ENCODE measurements at places on chromosomes 1 and 21.

GRCh38 chr1:81695741-81696140, 105.0 kb upstream of the ADGRL2 start:
- DNase-seq: no peak

DNA sequence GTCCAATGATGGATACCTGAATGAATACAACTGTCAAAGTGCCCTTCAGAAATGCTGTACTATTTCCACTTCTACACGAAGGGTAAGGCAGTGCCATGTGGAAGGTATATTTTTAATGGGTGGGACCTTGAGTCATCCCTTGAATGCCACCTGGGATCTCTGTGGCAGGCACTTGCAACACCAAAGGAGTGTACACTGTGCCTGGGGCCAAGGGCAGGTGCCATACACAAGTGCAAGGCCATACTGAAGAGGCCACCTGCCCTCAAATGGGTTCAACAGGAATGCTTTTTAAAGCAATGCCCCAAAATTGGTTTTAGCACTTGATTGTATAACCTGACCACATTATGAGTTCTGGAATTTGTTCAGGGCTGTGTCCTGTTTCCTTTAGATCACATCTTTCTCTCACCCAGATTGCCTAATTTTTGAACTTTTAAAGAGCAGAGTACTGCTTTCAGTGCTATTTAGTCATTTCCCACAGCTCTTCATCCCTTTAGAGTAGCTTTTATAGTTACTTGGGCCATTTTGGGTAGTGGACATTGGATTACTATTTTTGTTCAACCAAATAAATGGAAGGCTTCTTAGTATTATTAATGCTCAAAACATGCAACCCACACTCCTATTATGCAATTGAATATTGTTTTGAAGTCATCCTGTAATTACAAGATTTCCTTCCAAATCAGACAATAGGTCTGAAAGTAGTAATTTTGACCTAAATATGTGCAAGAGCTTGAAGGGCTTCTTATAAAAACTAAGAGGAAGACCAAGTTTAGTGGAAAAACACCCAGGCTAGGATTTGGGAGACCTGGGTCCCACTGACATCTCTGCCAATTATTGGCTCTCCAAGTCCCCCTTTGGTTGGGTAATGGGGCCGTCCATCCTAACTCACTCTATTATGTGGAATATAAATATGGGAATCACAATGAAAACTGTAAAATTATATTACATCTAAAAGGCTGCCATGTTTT, 57.2 kb downstream of the LEPR start:
- DNase-seq: no peak

DNA sequence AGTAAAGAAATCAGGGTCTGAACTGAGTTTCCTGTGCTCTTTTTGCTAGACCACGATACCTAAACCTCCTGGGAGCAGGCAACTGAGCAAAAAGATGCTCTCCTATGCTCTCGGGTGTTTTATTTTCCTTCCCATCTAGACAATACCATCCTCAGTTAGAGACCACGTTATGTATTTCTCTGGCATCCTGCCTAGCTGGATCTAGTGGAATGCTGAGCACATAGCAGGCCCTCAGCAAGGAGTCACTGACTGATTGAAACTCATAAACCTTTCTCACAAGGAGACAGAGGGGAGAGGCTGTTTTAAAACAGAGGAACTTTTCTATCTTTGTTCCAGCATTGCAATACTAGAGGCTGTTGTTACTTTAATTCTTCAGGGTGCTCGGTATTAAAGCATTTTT, 168.0 kb downstream of the CYYR1 start:
- DNase-seq: no peak

- DNase-seq: no peak
Observed at GRCh38 chr1:81899214-81899821, 98.6 kb downstream of the ADGRL2 start.

DNA sequence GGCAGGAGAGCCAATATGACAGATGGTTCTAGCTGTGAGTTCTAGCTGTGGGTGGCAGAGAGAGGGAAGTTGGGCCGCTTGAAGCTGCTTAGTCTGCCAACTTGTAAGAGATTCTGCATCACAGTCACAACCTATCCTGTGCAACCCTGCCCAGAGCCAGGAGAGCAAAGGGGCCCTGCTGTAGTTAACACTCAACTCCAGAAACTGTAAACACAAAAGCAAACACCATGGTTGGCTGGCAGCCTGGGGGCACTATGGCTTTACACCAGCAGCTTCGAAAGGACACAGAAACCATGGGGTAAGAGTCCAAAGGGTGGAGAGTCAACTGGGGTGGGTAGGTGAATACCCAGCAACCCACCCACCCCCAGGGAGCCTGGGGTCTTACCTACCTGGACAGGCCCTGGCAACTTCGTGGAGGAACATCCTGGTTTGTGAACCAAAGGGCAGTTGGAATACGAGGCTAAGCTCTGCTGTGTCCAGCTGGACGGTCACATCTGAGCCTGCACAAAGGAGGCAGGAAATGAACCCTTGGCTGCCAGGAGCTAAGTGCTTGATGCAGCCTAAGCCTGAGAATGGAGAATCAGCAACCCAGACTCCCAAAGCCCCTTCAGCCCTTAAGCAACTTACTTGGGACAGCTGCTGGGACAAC, 6.4 kb downstream of the INPP5B start:
- no peak for DNase-seq

Measured in HuH-7 (cell line).